ENCODE measurements at places on chromosomes 5 and 9.
A peak's percentile ranks its signal among the peaks of the same experiment; 100 is the strongest.

DNA sequence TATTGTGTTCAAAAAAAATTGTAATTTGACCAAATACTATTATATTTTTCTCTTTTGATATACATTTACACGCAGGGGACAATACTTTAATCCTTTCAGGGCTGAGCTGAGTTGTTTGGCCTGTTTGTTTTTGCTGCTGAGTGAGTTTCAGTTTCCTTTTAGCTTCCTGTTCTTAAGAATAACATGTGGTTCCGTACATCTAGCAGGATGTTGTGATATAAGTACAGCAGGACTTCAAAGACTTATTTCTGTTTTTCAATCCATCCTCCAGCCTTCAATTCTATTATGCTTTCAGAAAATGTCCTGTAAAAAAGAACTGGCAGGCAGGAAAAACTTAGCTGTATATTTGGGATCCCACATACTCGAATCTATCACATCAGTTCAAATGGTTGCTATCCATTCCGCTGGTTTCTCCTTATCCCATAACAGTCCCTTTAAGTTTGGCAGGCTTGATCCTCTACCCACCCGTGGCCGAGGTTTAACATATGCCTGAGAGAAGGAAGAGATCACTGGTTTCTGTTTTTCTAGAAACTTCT is 1037.3 kb upstream of the ACO1 start:
- DNase-seq = no peak

- DNase-seq = peak; percentile 28
Observed at GRCh38 chr5:109691996-109692395, 2.3 kb downstream of the MAN2A1 start.

DNA sequence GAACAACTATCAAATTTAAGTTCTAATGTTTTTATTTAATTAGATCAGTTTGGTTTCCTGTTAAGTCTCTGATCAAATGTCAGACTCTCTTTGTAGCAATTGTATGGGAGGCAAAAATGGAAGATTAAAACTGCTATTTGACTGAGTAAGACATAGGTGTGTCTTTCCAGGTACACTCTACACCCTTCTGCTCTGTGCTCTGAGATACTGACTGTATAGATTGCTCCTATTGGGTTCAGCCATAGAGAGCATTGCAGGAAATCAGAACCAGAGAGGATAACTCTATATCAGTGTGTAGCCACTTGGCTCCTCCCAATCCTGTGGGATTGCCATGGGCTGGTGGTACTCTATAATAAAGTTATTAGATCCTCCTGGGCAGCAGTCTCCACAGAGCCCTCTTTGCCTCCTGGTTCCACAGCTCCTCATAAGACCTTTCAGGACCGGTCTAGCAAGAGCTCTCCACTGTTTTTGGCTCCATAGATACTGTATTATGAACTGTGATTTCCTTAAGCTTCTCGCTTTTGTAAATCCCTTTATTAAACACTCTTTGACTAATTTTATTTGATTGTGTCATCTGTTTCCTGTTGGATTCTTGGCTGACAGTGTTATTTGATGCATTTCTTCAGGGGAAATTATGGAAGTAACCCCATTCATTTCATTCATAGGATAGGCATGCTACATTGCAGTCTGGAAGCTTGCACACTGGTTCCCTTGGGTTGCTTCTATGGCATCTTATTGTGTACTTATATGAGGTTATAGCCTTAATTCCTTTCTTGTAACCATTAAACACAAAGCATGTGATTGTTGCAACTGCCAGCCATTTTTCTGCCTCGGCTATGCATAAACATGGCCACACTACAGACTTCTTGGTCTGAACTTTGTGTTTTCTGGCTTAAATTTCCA is 115.6 kb downstream of the VCAN start:
- DNase-seq = no peak

GRCh38 chr5:167309941-167310517 is 981.4 kb upstream of the WWC1 start:
- DNase-seq = no peak

DNA sequence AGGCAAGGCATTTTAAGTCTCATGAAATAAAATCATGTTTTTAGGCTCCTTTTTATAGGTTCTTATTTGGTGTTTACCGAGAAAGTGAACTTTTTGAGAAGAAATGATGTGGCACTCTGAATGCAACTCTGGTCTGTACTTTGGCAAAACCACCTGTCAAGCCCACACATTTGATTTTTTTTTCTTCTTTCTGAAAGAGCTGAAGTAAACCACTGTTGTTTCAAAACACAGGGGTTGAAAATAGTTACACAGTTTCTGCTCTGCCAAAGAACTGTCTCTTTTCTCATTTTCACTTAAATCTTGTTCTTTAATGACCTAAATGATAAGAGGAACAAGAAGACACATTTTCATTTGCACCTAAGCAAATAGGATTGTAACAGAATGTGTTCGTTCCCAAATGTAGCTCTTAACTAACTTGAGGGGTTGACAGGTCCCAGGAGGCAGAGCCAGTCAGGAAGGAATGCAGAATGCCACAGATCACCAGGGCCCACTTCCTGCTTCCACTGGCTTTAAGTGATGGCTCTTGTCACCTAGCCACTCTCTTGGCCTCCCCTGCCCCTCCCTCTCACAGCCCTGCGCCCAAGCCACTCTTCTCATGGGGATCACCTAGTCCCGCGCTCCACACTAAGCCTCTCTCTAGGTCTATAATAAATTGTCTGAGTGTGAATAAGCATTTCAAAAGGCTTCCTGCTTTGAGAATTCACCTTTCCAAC is 47.3 kb downstream of the MED27 start:
- peak; percentile 67 for DNase-seq

- DNase-seq = no peak
Observed at GRCh38 chr5:147519380-147519779, 9.5 kb upstream of the DPYSL3 start.

GRCh38 chr9:127550282-127550681 is 61.8 kb upstream of the STXBP1 start:
- no peak for DNase-seq

- no peak for DNase-seq
Observed at GRCh38 chr9:82134010-82134409, 145.4 kb downstream of the SPATA31D1 start.

- no peak for DNase-seq
Observed at GRCh38 chr5:179330186-179330900, 14.9 kb downstream of the ADAMTS2 start.

DNA sequence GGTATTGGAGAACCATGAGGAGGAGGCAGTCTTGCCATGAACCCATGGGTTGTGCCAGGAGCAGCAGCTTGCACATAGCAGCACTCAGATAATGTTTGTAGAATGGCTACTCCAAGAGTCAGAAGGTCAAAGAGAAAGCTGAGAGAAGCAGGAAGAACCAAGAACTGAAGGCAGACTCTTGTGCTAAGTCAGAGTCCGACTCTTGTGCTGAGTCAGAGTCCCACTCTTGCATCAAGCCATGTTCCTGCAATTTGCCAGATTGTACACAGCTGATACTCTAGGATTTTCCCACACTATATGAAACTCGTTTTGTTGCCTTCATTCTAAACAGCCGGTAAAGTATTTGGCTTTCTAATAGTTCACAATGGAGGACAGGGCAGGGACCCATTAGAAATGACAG is 26.2 kb upstream of the HSPA9 start:
- no peak for DNase-seq

DNA sequence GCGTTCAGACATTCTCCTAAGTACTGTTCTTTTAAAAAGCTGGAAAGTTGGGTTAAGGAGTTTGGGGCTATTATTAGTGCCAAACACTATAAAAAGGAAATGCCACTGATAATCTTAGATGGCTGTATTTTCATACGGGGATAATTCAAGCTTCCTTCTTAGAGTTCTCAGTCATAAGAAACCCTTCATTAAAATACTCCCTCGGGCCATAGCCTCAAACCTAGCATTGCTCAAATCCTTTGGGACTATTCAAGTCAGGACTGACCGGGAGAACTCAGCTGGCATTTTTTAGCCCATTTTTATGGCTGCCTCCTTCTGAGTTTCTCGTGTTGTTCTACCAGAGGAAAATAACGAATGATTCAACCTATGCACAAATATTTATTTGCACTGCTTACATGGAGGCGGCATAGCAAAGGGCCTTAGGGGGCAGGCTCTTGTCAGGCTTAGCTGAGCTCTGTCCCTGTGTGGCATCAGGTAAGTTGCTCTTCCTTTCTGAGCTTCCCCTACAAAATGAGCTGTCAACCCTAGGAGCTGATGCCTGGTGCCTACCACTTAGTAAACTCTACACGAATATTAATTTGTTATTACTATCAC is 33.5 kb upstream of the ADAM19 start:
- DNase-seq = no peak

- no peak for DNase-seq
Observed at GRCh38 chr9:129270903-129271431, 92.9 kb upstream of the IER5L start.

DNA sequence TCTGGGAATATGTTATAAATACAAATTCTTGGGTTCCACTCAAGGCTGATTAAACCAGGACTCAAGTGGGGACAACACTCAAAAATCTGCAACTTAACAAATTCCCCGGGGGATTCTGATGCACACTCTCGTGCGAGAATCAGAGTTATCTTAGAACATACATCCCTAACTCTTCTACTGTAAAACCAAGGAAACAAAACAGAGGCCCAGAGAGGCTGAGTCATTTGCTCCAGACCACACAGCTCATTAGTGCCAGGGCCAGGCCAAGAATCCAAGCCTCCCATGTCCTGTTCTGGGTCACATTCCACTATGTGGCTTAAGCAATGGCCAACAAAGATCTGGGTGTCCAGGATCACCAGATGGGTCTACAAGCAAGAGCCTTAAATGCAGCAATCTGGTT is 166.0 kb downstream of the ADAMTS12 start:
- no peak for DNase-seq

- DNase-seq = no peak
Observed at GRCh38 chr9:137960496-137960895, 82.9 kb downstream of the CACNA1B start.

DNA sequence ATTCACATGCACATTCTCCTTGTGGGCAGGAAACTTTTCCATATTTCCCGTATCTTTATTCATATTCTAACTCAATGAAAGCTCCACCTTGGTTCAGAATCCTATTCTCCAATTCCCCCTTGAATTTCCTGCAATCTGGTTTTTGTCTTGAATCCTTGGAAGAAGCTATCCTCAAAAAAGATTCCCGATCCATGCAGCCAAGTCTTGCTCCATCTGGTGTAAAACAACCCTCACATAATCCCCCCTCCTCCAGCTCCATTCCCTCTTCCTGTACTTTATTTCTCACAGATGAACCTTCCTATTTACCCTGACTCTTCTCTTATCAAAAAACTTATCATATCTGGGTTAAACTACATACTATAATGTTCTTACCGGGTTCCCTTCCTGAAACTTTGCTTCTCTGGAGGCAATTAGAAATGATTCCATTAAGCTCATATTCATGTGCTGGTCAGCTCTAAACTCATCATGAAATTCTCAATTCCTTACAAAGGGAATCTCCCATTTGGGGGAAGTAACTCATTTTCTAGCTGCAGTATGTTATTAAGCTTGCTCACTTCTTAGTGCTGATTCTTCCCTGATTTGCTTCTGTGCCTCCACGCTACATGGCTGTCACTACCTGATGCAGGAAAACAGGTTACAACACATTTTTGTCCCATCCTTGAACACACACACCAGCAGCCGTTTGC is 81.7 kb downstream of the GNAQ start:
- no peak for DNase-seq

- no peak for DNase-seq
Observed at GRCh38 chr5:132475497-132475882, 15.1 kb downstream of the IRF1 start.

DNA sequence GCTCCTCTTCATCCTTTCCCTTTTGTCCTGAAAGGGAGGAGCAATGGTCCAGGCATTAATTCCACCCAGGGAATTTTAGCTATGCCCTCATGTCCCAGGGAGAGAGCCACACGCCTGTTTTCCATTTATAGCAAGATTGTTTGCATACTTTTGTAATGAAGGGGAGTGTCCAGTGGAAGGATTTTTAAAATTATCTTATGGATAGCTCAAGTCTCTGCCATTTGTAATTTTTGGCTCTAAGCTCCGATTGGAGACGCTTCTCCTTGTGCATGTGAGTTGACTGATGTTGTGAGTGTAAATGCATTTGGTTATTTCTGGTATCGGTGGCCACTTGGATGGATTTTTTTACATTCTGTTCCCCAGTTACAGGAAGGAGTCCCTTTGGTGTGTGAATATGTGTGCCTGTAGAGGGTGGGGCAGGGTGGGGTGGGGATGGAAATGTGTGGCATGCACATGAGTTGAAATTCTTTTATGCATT is 7.2 kb upstream of the RPL26L1 start:
- no peak for DNase-seq

GRCh38 chr5:147573211-147573610 is 63.3 kb upstream of the DPYSL3 start:
- DNase-seq = no peak

DNA sequence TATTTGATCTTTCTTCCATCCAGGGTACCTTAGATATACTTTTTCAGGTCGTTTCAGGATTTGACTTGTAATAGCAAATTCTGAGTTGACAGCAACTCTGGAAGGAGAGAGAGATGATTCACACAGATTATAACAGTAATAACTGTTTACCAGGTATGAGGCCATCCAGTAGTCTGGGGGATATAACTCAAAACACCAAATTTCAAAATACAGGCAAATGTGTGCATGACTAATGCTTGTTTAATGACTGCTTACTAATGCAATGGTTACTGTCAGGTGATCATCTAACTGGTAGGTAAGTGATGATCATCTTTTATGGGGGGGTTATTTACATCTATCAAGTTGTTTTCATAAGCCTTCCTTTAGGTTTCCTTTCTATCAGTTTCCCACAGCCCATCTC is 412.3 kb downstream of the MAT2B start:
- DNase-seq = no peak

DNA sequence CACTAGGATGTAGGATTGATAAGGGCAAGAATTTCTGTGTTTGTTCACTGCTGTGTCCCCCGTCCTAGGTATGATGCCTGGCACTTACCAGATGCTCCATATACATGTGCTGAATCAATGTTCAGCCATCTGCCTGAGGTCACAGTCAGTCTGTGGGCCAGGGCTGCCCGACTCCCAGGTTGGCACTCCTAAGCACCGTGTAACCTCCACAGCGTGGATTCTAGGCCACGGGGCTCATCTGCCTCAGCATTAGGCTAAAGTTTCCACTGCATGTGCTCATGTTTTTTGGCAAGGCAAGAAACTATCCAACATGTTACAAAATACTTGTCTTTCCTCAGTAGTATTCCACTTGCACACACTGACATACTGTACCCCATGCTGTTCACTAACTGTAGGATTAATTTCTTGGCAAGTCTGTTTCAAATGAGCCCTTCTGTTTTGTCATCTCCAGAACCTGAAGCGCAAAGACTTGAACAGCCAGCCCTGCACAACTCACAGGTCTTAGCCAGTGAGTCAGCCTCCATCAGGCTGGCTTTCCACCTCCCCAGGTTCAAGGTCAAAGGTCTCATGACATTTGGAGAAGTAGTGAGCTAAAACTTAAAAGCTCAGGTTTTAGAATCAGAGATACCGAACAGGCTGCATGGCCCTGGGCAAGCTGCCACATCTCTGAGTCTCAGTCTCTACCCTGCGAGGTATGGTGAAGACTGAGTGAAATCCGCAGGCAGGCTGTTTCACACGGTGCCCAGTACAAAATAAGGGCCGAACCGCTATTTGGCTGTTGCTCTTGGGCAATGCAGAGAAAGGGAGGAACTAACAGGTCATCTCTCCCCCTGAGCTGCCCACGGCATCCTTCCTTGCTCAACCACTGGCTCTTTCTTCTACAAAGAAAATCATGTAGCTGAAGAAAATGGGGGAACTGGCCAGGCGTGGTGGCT is 7.2 kb downstream of the TOR1A start:
- DNase-seq = no peak
